ENCODE measurements at places on chromosomes 16 and 17.

- no peak for DNase-seq
These were observed 1280.3 kb downstream of the CDH8 start for GRCh38 chr16:60755907-60756306.

- no peak for DNase-seq
These were observed 23.0 kb upstream of the GNA13 start for GRCh38 chr17:65079489-65079900.

- no peak for DNase-seq
These were observed 29.9 kb downstream of the ABCA6 start for GRCh38 chr17:69111794-69112193.

DNA sequence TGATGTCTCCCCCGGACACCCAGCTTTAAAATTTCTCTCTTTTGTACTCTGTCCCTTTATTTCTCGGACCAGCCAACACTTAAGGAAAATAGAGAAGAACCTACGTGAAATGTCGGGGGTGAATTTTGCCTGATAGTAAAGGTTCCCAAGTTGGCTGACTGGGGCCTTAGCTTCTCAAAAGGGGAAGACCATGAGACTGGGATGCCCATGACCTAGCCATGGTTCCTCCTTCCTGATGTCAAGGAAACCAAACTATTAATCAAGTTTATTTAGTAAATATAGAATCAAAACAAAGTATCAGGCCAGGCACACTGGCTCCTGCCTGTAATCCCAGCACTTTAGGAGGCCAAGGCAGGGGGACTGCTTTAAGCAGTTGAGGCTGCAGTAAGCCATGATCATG, 2.4 kb upstream of the EIF1 start:
- DNase-seq: no peak

GRCh38 chr16:84787263-84787622, 32.5 kb upstream of the CRISPLD2 start:
- no peak for DNase-seq

- DNase-seq: no peak
These were observed 43.8 kb downstream of the ZNRF1 start for GRCh38 chr16:75042426-75043174.

DNA sequence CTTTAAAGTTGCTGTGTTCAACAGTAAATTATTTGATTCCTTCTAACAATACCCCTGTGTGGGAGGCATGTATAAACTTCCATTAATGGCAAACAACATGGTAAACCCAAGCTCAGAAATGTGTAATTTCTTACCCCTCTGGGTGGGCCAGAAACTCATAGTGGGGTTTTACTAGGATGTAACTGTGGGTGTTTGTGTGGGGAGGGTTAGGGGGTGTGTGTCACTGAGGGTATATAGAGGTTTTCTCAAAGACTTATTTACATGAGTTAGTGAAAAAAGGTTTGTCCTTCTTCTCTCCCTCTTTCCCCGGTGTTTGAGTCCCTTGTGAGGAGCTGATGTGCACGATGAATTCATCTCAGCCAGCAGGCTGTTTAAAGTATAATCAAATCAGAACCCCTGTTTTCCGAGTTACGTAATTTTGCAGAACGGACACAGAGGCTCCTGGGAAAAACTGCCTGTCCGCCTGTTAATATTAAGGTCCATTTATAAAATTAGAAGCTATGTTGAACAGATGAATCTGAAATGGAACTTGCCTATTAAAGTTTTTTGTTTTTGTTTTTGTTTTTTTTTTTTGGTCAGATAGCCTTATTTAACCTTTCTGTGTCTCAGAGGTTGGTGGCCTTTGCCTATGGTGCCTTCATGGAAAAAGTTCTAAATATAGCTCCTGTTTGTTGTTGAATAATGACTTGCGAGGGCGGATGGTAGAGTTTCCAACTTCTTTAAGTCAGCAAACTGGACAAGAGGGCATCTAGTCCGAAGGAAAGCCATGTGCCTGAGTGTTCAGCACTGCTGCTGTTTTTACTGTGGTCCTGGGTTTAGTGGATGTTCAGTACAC, 73.3 kb downstream of the MSI2 start:
- DNase-seq: no peak

DNA sequence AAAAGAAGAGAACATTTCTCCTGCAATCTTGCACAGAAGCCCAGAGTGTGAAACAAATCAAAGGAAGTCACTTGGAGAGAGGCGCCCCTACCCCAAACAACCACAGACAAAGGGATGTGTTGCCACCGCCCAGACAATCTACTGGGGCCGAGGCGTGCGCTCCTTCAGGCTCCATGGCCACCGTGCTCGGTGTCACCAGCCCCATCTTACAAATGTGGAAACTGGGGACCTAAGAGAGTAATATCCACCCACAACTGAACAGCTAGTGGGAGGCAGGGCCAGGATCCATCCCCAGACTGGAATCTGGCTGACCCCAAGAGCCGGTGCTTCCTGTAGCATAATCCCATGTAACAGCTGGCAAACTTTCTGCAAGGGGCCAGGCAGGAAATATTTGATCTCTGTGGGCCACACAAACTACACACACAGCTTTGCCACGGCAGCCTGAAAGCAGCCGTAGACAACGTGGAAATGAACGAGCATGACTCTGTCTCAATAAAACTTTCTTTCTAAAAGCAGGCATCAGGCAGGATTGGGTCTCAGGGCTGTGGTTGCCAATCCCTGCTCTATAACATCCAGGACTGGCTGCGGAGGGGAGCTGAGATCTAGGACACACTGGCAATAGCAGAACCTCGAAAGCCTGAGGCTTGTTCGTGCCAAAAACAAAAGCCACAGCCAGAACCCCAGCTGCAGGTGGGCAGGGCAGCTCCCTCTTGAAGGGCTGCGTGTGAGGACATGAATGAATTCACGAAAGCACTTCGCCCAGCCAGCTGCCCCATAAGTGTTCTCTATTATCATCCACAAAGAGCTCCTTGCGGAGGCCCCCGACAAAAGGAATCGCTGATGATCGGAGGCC, 26.6 kb upstream of the GINS2 start:
- peak; percentile 51 for DNase-seq

DNA sequence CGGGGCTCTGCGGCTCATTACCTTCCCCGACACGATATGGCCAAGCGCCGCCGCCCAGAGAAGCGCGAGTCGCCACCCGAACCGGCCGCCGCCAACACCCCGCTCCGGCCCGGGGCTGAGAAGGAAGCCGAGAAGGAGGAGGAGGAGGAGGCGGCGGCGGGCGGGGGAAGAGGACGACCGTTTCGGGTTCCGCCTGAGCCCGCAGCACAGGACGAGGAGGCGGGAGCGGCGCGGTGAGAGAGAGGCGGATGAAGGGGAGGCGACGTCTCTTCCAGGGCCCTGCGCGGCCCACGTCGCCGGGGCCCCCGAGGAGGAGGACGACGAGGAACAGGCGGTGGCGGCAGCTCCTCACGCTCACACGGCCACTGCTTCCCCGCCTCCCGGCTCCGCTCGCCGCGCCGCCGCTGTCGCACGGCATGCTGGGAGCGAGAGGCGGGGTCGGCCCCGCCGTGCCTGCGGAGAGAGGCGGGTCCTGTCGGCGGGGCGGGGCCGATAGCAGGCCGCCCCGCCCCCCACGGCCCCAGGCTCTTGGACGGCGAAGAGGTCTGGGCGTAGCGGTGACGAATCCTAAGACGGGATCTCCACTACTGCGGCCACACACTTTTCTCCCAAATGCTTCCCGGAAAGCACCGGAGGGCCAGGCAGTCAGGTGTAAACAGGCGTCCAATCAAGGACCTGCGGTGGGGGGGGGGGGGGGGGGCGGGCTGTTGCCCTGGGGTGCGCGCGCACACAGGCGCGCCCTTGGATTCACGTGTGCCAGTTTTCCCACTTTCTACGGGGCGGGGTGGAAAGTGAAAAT, 97.3 kb upstream of the METTL9 start:
- DNase-seq: peak; percentile 99

GRCh38 chr17:79945591-79946255, 89.9 kb downstream of the TBC1D16 start:
- DNase-seq: peak; percentile 44

- DNase-seq: no peak
These were observed 9.5 kb downstream of the PROCA1 start for GRCh38 chr17:28702026-28702751.

DNA sequence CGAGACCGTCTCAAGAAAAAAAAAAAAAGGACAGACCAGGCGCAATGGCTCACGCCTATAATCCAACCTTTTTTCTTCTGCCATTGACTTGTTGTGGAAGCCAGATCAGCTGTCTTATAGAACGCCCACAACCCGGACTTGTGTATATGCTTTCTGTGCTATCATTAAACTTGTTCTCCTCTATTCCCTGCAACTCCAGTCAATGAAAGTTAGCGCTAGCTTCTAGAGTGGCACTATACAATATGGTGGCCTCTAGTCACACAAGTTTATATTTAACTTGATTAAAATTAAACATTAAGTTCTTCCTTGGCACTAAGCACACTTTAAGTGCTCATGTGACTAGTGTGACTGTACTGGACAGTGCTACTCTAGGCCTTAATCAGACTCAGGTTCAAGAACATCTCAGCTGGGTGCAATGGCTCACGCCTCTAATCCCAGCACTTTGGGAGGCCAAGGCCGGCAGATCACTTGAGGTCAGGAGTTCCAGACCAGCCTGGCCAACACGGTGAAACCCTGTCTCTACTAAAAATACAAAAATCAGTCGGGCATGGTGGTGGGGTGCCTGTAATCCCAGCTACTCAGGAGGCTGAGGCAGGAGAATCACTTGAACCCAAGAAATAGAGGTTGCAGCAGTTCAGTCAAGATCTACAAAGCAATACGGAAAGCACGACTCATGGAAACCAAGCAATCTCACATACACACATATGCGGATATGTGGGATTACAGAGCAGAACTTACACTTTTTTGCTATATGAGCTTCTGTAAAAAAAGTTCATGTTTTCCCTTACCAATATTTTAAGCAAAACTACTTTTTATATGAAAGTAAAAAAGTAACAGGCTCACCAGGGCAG, 18.8 kb upstream of the GLG1 start:
- no peak for DNase-seq

GRCh38 chr17:2450016-2450650, 49.3 kb upstream of the MNT start:
- DNase-seq: no peak

DNA sequence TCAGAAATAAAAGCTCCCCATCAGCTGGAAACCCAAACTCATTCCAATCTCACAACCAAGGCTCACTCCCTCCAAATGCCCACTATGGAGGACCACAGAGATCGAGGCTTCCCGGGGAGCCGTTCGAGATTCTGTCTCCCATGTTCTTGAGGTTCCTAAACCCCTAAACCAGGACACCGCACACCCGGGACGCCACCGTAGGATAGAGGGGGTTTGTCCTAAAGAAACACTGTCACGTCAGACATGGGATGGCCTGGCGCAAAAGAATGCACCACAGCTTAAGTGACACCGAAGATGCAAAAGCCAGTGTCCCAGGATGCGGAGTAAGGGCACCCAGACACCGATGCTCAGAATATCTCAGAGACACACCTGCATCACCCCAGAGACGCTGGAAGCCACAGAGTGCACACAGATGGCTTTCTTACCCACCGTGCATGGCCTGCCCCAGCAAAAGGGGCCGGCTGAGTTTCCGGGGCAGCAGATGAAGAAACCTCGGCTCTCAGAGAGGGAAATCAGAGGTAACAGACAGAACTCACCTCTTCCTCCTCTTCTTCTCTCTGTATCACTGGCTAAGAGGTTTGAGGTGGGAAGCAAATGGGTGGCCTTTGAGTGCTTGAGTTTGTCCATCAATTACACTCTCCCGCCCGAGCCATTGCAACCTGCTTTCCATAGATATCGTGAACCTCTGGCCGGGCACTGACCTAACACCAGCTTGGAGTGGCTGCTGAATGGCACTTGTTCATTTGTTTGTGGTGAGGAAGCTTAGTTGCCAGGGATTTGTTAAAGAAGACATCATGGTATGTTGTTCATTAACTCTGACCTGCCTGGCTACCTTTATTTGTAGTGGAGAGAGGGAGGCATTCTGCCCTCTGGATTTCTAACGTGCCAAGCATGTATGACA, 65.1 kb upstream of the TNRC6C start:
- peak; percentile 37 for DNase-seq

DNA sequence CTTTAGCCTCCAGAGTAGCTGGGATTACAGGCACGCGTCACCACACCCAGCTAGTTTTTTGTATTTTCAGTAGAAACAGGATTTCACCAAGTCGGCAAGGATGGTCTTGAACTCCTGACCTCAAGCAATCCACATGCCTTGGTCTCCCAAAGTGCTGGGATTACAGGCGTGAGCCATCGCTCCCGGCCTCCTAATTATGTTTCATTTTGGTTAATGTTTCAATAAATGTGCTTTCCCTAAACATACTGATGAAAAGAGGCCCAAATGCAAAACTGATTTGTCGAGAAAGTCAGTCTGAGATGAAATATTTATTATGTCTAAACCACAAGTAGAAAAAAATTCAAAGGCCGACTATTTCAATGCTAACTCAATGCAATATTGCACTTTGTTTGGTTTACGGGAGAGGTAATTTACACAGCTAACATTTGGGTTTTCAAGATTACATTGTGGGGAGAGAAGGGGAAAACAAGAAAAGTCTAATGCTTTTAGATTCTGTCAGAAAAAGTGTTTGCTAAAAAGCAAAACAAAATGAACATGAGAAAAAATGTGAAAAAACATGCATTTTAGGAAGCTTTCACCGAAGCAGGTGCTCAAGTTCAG, 9.8 kb downstream of the STAT3 start:
- DNase-seq: no peak

GRCh38 chr17:81440051-81440471, 44.8 kb downstream of the BAHCC1 start:
- no peak for DNase-seq

GRCh38 chr17:74780443-74781238, 4.5 kb upstream of the NAT9 start:
- no peak for DNase-seq

GRCh38 chr16:27199736-27200135, 3.6 kb upstream of the KDM8 start:
- no peak for DNase-seq

GRCh38 chr17:1643293-1643998, 2.1 kb downstream of the SCARF1 start:
- DNase-seq: no peak

DNA sequence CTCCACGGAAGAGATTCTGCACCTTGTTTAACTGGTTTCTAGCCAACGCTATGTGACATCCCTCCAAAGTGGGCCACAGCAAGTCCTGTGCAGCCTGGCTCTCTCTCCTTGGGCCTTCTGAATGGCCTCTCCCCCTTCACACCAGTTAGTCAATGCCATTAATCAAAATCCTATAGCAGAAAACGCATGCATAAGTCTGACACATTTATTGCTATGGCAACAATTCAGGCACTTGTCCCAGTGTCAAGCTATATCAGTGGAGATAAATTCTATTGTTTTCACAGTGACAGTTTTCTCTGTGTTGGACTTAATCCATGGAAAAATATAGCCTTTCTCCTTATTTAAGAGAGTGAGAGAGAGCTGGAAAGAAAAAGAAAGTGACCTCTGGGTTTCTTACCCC, 87.2 kb upstream of the TOX3 start:
- DNase-seq: no peak

Measured in RWPE2 (cell line).